ENCODE measurements at places on chromosomes 5 and 9.

- no peak for DNase-seq
Observed at GRCh38 chr5:53087621-53088121, 21.9 kb downstream of the MOCS2 start.

GRCh38 chr5:149432376-149432775 is 53.3 kb upstream of the IL17B start:
- no peak for DNase-seq

DNA sequence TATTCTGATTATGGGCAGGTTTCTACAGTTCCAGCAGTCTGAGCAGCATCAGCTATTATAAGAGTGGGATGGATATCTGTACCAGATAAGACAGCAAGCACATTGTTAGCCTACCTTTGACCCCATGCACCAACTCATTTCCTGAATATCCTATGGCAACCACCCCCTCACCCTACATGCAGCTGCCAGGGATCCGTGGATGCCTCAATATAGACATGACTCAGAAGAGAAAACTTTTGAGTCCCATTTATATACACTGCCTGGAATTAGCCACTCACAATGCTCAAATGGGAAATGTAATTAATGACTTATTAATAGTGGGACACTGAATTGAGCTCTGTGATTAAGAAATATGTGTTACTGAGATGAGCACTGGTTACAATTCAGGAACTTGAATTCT is 124.4 kb downstream of the SSBP2 start:
- no peak for DNase-seq

GRCh38 chr5:96876292-96876850 is at the start of gene ERAP2:
ERAP2 (plus strand) TSS chr5:96876500; CDS start chr5:96879686, 3,186 bp downstream.
- no peak for DNase-seq

DNA sequence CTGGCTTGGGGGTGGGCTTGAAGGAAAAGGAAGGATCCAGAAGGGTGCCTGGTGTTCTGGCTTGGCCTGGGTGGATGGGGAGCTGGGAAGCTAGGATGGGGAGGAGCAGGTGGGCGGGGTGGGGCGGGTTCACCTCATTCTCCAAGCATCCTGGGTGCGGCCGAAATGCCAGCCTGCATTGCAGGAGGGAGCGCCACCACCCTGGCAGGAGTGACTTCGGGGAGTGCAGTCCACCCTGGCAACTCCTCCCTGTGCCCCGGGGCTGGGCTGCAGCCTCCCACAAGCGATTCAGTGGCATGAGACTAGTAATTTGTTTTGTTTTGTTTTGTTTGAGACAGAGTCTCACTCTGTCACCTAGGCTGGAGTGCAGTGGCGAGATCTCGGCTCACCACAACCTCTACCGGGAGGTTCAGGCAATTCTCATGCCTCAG is 5.5 kb downstream of the TTC16 start:
- DNase-seq = no peak

DNA sequence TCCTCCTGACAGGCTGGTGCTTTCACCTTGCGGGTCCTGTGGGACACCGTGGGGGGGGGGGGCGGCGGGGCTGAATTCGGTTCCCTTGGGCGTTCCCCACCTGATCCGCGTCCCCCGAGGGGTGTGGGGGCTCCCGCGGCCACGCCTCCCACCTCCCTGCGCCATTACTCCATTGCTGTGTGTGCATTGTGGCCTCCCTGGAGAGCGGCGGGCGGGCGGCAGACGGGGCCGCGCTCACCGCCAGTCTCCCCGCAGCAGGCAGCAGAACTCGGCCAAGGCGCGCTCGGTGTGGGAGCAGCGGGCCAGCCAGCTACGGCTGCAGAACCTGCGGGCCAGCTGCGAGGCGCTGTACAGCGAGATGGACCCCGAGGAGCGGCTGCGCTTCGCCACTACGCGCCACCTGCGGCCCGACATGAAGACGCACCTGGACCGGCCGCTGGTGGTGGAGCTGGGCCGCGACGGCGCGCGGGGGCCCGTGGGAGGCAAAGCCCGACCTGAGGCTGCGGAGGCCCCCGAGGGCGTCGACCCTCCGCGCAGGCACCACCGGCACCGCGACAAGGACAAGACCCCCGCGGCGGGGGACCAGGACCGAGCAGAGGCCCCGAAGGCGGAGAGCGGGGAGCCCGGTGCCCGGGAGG is 145.3 kb downstream of the CACNA1B start:
- DNase-seq = no peak

- no peak for DNase-seq
Observed at GRCh38 chr5:56106837-56107236, 112.1 kb upstream of the IL6ST start.

DNA sequence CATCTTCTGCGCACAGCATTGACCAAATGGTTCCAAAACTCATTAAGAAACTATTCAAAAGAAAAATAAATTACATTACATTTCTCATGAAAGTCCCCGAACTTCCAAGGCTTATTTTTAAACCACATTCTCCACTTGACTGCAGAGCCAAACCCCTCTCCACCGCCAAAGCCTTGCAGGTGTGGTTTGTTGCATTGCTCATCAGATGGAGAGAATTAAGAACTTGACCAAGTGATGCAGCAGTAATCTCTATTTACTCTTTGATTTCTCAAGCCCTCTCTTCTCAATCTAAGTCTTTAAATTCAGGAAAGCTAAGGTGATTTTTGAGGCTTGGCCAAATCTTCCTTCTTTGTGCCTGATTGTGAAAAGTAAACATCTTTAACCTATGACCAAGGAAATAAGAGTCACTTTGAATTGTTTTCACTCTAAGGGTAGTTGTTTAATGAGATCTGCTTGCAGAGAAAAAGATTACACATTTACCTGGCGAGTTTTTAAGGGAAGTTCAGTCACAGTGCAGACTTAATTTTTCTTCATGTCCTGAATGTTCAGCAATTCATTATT is 290.5 kb upstream of the ITGA1 start:
- DNase-seq = no peak

DNA sequence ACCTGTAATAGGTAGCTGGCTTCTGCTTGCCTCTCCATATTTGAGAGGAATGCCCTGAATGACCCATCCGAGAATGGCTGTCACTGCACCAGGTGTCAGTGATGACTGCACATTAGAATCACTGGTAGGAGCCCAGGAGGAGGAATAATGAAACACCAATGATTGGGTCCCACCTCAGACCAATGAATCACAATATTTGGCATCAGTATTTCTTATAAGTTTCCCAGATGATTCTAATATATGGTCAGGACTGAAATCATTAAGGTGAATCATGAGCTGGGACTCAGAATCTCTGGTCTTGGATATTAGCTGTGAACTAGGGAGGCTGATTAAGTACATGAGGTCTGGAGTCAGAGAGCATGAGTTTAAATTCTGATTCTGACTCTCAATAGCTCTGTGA is 23.4 kb downstream of the ARSB start:
- no peak for DNase-seq

DNA sequence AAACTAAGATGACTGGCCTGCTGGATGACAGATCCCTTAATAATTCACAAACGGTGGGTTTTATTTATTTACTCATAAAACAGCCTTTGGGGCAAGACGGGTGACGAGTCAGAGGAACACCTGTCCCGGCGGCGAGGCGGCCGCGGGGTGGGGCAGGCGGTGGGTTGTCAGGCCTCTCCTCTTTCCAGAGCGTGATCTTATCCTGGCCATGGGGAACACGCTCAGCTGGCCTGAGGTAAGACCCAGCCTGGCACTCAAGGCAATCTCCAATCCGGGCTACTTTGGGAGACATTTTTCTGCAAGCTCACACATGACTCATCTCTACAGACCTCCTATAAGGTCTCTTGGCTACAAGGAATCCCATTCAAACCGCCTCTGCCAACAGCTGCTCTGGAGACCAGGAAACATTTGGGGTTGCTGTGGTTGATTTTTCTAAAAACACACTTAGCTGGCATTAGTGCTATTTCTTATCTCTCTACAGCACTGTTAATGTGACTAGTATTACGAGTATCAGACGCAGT is 6.3 kb downstream of the RAPGEF1 start:
- peak; percentile 26 for DNase-seq

DNA sequence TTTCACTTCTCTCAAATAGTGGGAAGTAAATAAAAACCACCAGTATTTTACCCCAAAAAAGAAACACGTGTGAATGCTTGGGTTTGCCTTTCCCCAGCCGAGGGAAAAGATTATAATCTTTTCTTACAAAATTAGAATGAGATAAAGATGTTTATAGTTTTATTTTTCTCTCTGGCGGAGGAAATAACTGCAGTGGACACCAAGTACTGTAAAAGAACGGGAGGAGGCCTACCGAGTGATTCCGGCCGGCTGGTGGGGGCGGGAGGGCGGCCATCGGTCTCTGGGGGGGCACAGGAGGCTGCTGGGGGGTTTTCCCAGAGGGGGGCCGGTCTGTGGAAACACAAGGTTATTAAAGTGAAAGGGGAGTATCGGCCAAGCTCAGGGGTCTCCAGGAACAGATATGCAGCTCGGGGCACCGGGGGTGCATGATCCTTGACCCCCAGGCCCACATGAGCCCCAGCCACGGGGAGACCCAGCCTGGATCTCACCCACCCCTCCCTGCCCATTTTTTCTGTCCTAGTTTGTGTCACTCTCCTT is 29.4 kb downstream of the LCP2 start:
- DNase-seq = no peak

- DNase-seq = no peak
Observed at GRCh38 chr5:131328536-131329285, 64.9 kb downstream of the CDC42SE2 start.

- DNase-seq = no peak
Observed at GRCh38 chr9:99299211-99300102, 77.4 kb downstream of the SEC61B start.

GRCh38 chr9:89328064-89328463 is 9.8 kb downstream of the SECISBP2 start:
- no peak for DNase-seq

- DNase-seq = no peak
Observed at GRCh38 chr5:179588166-179588565, 35.3 kb downstream of the HNRNPH1 start.

DNA sequence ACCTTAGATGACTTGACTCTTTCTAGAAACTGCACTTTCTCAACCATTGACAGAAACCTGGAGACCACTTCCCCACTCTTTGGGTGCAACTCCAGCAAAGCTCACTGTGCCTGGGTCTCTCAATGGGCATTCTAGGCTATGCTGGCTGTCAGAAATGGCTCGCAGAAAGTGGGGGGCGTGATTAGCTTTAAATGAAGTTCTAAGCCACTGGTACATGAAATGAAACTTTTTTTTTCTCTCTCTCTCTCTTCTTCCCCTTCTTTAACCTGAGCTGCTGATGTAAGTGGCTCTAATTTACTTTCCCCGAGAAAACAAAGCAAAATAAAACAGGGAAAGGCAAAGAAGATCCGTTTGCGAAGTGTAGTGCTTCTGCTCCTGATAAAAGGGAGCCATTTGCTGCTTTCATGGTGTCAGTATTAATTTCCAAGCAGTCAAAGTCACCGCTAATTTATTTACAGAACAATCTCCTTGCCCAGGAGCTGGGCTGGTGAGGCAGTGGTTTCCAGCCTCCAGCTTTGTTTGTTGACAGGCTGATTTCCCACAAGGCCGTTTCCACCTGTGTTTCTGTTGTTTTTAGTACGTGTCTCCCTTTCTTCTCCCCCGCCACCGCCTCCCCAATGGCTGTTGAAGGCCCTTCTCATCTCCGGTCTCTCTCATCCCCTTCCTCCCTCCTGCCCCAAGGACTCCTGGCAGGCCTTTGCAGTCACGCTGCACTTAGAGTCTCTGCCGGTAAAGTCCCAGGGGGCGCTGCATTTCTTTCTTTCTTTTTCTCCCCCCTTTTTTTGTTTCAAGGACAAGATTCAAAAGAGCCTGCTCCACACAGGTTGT is 422.9 kb downstream of the EBF1 start:
- no peak for DNase-seq

DNA sequence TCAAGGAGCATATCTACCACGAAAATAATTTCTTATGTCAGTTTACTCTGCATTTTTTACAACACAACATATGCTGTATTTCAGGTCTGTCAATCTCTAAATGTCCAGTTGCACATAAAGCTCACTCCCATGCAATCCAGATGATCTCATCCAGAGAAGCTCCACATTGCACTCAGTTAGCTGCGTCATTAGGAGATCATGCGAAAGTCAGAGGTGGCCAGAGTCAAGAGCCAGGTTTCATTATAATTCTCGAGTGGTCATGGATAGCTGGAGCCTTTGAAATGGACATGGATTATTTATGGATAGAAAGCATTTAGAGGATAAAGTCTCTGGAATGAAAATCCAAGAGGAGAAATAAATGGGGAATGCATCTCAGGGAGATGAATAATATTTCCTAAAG is 232.3 kb downstream of the GAS1 start:
- no peak for DNase-seq

DNA sequence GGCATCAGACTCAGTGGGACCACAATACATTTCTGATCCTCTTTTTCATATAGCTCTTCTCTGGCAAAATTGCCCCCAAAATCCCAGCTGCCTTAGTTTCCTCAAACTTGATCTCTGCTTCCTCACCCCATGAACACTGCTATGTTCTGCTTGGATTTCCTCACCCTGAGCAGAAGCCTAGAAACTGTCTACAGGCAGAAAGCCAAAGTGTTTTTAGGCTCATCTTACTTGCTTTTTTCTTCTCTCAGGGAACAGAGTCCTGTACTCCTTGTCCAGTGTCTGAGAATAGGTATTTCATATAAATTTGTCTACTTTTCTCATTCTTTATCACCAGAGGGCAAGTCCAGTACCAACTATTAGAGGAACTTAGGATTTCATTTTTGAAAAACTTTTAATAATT is 21.5 kb upstream of the UBAP1 start:
- DNase-seq = no peak

- no peak for DNase-seq
Observed at GRCh38 chr5:134547579-134547978, 22.1 kb downstream of the JADE2 start.

GRCh38 chr5:124902097-124902821 is 155.8 kb upstream of the ZNF608 start:
- DNase-seq = no peak

- DNase-seq = no peak
Observed at GRCh38 chr5:173643964-173644363, 27.5 kb upstream of the BOD1 start.

DNA sequence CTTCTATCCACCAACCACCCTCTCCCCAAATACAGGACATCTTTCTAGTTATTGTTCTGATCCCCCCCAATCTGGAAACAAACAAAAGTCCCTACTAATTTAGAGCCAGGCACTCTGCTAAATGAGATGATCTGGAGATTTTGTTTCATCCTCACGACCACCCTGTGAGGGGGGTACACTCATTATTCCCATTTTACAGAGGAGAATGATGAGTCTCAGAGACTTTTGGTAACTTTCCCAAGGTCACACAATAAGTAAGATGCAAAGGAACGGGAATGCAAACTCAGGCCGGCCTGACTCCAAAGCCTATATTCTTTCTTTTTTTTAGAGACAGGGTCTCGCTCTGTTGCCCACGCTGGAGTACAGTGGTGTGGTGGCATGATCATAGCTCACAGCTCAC is 9.4 kb downstream of the PDGFRB start:
- DNase-seq = no peak

GRCh38 chr9:23662320-23662719 is 163.7 kb downstream of the ELAVL2 start:
- no peak for DNase-seq

GRCh38 chr9:138022121-138022741 is 144.6 kb downstream of the CACNA1B start:
- no peak for DNase-seq

- DNase-seq = no peak
Observed at GRCh38 chr9:109767404-109767803, 12.6 kb upstream of the PALM2AKAP2 start.

- DNase-seq = no peak
Observed at GRCh38 chr9:109252291-109252690, 68.6 kb downstream of the EPB41L4B start.

- DNase-seq = no peak
Observed at GRCh38 chr5:161397448-161397847, 149.1 kb downstream of the GABRB2 start.

Measured in stimulated activated CD4-positive, alpha-beta T cell treated with anti-CD3 and anti-CD28 coated beads, Interleukin-4, amount 100 ng/mL, for 4 hours (primary cell).